ENCODE measurements at places on chromosomes 6 and 20.

DNA sequence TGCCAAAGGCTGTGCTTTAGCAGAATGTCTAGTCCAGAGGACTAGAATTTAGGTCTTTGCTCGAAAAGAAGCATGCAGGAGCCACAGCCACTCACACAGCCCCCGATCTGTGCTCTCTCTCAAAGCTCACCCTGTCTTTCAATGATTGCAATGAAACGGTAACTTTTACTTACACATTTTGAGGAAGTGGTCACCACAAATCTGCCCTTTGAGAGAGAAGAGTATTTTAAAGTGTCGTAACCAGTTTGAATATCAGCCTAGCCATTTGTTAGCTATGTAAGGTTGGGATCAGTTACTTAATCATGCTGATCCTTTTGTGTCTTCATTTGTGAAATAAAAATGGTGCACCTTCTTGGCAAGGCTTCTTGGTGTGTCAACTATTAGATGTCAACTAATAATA, 209.0 kb downstream of the TFAP2A start:
- DNase-seq: no peak

DNA sequence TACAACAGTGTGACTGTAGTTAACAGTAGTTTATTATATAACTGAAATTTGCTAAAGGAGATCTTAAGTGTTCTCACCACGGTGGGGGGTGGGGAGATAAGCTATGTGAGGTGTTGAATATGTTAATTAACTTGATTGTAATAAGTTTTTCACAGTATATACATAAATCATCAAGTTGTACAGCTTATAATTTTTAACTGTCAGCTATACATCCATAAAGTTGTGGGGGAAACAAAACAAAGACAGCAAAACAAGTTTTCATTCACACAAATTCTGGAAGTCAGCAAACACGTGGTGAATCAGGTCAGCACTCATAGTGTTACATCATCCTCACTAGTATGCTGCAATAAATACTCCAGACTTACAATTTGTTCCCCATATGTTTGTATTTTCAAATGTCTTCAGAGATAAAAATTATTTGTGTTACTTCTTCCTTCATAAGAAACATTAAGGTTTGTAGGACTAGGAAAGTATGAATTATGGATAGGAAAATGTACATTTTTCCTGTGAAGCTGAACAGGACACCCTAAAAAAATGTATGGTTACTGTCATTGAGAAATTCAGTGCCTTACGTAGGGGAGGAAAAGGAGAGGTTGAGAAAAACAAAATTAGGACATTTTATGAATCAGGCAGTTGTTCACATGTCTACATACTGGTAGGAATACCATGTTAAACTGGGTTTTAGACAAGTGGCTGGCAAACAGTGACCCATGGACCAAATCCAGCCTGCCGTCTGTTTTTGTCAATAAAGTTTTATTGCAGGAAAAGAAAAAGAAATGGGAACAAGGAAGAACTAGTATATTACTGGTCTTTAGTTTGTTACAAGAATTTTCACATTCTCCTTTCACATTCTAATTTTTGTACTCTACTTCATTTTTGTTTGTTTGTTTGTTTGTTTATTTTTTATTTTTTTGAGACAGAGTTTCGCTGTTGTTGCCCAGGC, 6.0 kb downstream of the SUMO4 start:
- no peak for DNase-seq

- no peak for DNase-seq
Observed at GRCh38 chr20:23371496-23371895, 9.5 kb downstream of the GZF1 start.

- no peak for DNase-seq
Observed at GRCh38 chr6:104640150-104640700, 219.5 kb downstream of the HACE1 start.

DNA sequence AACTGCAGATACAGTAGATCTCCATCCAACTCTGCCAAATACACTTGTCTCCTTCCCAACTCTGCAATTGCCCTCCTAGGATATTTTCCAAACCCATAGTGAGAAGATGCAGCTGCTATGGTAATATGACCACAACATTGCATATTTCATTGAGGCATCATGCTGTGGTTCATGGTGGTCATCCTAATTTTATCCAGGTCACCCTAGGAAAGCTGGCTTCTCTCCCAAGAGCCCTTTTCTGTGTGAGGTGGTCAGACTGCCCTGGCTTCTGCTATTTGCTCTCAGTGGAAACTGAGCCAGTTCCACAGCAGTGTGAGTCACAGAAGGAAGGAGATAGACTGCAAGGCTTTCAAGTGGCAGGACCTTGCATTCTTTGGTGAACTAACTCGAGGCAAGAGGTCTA, 5.5 kb downstream of the OGFRL1 start:
- DNase-seq: no peak

DNA sequence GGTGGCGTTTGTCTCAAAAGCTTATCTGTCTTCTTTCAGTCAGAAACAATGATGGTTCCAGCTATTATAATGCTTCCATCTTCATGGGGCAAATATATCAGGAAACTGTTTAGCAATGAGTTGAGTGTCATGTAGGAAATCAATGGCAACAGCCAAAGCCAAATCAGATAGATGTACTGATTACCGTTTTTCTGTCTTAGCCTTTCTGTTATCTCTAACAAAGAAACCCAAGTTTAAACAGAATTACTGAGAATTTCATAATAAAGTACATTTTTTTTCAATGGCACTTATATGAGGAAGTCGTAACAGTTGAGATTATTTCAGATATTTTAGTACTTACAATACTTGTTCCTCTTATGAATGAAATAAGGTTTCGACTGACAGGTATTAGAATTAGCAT, 1.2 kb downstream of the NOX3 start:
- DNase-seq: no peak

GRCh38 chr6:18579166-18579565, 192.0 kb downstream of the RNF144B start:
- DNase-seq: no peak

GRCh38 chr6:12748411-12748810, 31.8 kb downstream of the PHACTR1 start:
- no peak for DNase-seq

- DNase-seq: no peak
Observed at GRCh38 chr6:109483735-109484057, 677 bp upstream of the ZBTB24 start.

DNA sequence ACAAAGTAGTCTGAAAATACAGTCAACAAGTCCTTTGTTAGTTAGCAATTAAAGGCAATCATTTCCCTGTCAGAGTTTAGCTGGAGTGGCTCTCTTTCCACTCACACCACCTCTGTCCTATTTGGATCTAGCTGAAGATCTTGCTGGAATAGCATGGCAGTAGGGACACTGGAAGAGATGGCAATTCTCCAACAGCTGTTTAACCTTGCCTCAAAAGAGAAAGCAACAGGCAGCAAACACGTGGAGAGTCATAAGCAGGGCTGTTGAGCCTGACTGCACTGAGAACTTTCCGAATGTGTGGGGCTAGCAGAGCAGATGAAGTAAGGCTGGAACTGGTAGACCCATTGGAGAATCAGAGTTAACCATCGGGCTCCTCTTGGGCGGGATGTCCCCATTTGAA, 38.0 kb upstream of the PRSS35 start:
- no peak for DNase-seq

DNA sequence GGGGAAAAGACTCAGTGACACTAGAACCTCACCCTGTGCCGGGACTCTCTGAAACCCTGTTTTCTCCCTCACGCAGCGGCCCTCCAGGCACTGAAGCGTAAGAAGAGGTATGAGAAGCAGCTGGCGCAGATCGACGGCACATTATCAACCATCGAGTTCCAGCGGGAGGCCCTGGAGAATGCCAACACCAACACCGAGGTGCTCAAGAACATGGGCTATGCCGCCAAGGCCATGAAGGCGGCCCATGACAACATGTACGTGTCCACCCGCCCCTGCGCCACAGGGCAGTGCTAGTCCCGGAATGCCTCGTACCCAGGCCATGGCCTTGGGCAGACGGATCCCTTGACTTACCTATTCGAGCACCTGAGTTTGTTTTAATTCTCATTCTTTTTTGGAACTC, 37.2 kb downstream of the CHMP4B start:
- no peak for DNase-seq

DNA sequence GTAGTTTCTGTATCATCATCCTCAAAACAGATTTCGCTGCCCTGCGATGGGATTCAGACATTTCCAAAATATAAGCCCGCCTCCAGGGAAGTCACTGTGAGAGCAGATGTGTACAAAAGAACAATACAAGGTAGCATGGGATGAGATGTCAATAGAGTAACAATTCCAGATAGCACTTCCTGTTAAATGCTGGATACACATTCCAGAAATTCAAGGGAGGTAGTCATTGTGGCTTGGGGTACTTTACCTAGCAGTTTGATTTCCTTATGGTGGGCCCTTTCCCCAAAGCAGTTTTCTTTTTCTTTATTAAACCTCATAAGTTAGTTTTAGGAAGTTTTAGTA, 2.5 kb downstream of the RNF217 start:
- no peak for DNase-seq

DNA sequence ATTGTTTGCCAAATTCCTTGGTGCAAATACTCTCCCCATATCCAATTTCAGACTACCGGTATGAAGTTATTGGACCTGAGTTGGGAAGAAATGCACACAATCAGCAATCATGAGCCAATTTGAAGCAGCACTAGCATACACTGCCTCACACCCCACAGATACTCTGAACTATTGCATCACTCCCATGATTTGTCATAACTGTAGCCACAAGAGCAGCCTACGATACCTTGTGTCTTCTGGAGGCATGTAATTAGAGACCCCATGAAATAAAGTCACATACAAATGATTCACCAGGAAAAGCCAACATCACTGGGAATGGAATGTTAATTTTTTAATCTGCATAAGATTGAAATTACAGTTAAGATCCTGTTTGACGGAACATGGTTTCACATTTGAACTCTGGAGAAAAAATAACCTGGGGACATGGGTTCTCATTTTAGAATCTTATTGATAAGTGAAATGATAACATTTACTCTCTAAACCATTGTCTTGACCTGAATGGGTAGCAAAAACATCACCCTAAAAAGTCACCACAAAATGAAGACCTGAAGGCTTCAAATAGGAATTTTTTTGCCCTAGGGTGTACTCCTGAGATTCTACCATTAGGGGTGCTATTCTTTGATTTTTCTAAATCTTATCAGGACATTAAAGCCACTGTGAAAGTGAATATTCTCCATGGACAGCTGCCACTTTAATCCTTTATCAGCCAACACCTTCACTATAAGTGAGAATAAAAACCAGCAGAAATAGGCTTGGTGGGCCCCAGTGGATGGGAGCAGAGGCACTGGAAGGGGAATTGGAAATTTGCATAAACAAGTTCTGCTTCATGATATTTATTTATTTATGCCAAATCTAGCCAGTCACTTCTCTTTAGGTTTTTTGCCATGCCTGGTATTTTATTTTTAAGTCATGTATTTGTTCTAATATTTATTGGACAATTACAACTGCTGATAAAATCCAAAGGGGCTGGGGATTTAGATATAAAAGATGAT, 34.5 kb upstream of the HBS1L start:
- DNase-seq: no peak

DNA sequence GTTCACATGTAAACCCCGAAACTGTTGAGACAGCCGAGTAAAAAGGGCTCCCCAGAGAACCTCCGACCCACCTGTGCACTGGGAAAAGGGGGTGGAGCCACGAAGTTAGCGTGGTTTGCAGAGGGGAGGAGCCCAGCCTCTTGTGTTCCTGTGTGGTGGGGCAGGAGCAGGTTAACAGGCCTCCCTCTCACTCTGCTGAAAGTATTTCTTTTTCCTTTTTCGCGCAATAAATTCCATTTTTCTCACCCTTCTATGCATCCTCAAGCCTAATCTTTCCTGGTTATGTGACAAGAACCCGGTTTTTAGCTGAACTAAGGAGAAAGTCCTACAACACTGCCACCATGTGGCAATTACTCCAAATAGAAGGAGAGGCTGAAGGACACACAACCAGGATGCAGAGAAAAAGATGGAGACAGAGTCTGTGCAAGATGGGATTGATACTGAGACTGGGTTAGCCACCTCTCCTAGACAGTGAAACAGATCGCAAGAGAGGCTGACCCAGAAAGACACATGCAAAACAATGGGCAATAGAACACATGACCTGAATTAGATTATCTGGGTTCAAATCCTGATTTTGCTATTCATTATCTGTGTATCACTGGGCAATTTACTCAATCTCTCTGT, 168.7 kb upstream of the PRSS16 start:
- peak; percentile 79 for DNase-seq

GRCh38 chr6:159023893-159024292, 20.9 kb downstream of the TAGAP start:
- DNase-seq: no peak

DNA sequence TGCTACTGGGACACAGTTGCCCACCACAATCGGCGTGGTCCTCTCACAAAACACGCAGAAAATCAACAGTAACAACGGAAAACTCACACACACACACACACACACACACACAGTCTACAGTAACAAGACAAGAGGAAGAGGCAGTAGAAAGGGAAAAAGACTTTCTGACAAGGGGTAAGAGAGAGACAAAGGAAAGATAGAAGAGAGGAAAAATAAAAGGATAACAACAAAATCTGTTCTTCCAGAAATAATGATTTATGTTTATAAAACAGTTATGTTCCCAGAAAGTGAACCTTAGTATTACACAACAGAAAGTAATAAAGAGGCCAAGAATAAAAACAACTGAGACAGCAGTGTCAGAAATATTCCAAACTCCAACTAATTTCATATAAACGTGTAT, 2.9 kb downstream of the RANBP9 start:
- no peak for DNase-seq

- peak; percentile 59 for DNase-seq
Observed at GRCh38 chr6:125790358-125791150, at the start of gene NCOA7. Gene NCOA7, plus strand, starts transcription at chr6:125790960. Its CDS starts 24,395 bp downstream, at chr6:125815355.

DNA sequence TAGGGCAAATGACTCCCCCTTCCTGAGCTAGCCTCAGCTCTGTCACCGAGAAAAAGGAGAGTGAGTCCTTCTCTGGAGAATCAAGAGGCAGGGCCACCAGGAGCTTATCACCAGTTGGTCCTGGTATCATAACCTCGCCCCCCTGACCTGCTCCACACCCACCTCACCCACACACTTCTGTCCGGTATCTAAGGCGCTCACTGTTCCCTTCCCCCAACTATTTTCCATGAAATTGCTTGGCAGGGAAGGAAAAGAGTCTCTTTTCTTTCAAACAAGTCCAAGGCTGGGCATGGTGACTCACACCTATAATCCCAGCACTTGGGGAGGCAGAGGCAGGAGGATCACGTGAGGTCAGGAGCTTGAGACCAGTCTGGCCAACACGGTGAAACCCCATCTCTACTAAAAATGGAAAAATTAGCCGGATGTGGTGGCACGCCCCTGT, 77.6 kb downstream of the ZMYND8 start:
- DNase-seq: no peak

DNA sequence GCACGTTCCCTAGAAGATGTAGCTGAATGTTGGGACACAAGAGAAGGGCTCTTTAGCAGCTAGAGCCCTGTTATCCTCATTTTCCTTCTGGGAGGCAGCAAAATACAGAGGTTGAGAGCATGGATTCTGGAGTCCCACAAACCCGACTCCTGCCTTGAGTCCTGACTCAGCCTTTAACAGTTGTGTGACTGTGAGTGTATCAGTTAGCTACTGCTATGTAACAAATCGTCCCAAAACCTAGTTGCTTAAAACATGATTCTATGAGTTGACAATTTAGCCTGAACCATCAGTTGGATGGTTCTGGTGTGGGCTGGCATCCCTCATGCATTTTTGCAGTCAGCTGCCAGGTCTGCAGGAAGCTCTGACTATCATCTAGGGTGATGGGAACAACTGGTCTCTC, 54.6 kb downstream of the RBM38 start:
- DNase-seq: no peak

GRCh38 chr6:55286824-55287223, 40.4 kb upstream of the GFRAL start:
- no peak for DNase-seq
